ENCODE measurements at places on chromosomes 6 and 20. TPM values are rescaled to one million over a fixed set of nuclear protein-coding genes. Genes with fewer than 3 reads are reported as not detected.
A peak's percentile ranks its signal among the peaks of the same experiment; 100 is the strongest.

Gene RBBP8NL
- 8.7 TPM for total RNA-seq

DNA sequence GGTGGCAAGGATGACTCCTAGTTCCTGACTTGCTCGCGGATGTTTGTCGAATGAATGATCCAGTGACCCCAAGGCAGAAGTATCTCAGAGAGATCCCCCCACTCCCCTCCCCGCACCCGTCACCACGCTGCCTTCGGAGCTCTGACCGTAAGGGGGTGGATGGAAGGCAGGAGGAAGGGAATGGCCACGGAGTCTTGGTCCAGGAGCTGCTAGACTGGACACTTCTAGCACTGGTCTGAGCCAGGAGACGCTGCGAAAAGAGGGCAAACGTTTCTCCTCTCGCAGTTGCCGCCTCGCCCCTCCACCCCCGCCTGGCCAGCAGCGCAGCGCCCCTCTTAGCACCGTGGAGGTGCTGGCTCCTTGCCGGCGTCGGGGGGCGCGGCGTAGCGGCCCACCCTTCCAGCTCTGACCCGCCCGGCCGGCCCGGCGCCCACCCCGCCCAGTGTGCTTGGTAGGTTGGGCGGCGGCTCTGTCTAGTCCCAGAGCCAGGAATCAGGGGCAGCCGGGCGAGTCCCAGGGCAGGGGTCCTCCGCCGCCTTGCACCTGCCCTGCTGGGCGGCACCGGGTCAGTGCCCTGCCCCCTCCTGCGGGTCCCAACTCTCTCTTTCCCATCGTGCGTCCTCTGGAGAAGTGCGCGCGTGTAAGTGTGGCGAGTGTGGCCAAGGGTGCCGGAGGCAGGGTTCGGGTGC, 2.4 kb upstream of the DBNDD2 start:
- peak overlapping the region; percentile 63 for H3K27ac ChIP-seq
- H3K36me3 ChIP-seq = 0 out of 2 replicates have a peak, but pooled peaks cover 18% of the 10 kb centered on the region
- DNase-seq = peak; percentile 36
- no peaks in the 10 kb centered on the region for H3K27me3 ChIP-seq
- H3K4me1 ChIP-seq = peaks cover 10% of the 10 kb centered on the region
- H3K4me3 ChIP-seq = peak overlapping the region; percentile 96

DNA sequence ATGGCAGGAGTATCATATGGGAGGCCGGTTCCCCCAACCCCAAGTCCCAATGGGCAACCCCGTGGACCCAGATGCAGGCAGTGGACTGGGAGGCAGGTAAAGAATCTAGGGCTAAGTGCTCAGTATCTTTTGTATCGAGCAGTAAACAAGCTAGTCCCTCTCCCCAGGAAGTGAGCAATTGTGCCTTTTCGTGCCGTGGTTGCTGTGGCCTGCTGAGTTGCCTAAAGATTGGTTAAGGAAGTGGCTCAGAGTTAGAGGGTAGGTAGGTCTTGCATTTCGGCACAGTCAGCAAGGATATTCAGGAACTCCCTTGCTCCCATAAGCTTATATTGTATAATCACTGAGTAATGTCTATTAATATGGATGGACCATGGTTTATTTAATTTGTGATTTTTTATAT, 1.3 kb upstream of the DNAH8 start:
- no peak overlapping the region for H3K4me3 ChIP-seq
- H3K36me3 ChIP-seq = no peaks in the 10 kb centered on the region
- no peak for DNase-seq
- H3K27me3 ChIP-seq = no peaks in the 10 kb centered on the region
- no peak overlapping the region for H3K27ac ChIP-seq

DNA sequence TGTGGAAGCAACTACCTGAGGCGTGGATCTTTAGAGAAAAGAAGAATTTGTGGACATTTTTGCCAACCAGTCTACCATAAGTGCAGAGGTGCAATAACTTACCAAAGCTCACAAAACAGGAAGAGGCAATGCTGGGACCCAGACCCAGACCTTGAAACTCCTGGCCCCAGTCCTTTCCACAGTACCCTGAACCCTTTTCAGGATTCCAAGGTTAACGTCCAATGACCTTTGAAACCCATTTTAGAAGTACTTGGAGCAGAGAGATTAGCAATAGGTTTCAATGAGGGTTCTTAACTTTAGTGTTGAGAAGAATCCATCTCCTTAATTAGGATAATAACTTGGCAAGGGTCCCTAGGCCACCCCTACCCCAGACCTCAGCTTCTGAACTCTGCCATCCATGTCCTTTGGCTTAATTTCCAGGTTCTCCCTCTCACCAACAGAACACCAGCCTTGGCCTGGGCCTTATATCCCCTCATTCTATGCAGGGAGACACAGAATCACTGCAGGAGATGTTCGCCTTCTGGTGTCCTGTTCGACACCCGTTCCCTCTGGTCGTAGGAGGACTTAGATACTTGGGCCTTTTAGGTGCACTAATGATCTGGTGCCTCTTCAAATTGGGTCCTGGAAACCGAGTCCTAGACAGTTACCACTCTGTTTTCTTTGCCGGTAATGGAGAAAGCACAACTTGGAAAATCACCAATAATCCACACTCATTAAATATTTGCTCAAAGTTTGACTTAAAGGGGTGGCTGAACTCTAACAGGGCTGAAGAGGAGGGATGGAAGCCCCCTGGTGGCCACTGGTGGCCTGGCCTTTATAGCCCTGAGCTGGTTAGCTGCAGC, 40.6 kb downstream of the ISM1 start:
- no peak for DNase-seq
- no peak overlapping the region for H3K27ac ChIP-seq
- no peak overlapping the region for H3K4me3 ChIP-seq
- no peaks in the 10 kb centered on the region for H3K36me3 ChIP-seq
- H3K4me1 ChIP-seq = no peaks in the 10 kb centered on the region
- no peaks in the 10 kb centered on the region for H3K27me3 ChIP-seq

GRCh38 chr20:17228624-17229061, 1.8 kb downstream of the PCSK2 start:
- H3K4me3 ChIP-seq = no peak overlapping the region
- H3K27me3 ChIP-seq = peaks cover 47% of the 10 kb centered on the region
- no peaks in the 10 kb centered on the region for H3K4me1 ChIP-seq
- no peaks in the 10 kb centered on the region for H3K36me3 ChIP-seq

- H3K27me3 ChIP-seq = no peaks in the 10 kb centered on the region
- H3K4me1 ChIP-seq = peaks cover 50% of the 10 kb centered on the region
- H3K4me3 ChIP-seq = no peak overlapping the region
These were observed 44.9 kb downstream of the ADAT2 start for GRCh38 chr6:143405373-143406154.

Gene DOK5
- not detected for total RNA-seq

Gene NKX2-4
- not detected for total RNA-seq

GRCh38 chr6:101011186-101011585, 130.1 kb upstream of the ASCC3 start:
- no peaks in the 10 kb centered on the region for H3K27me3 ChIP-seq
- H3K36me3 ChIP-seq = no peaks in the 10 kb centered on the region
- peak overlapping the region; percentile 19 for H3K4me3 ChIP-seq
- peak; percentile 30 for DNase-seq
- no peak overlapping the region for H3K27ac ChIP-seq

Gene NRSN2
- 16.5 TPM for total RNA-seq

- H3K27ac ChIP-seq = no peak overlapping the region
- DNase-seq = no peak
- H3K27me3 ChIP-seq = no peaks in the 10 kb centered on the region
- H3K36me3 ChIP-seq = no peaks in the 10 kb centered on the region
These were observed 21.9 kb downstream of the ADGB start for GRCh38 chr6:146620655-146621054.

DNA sequence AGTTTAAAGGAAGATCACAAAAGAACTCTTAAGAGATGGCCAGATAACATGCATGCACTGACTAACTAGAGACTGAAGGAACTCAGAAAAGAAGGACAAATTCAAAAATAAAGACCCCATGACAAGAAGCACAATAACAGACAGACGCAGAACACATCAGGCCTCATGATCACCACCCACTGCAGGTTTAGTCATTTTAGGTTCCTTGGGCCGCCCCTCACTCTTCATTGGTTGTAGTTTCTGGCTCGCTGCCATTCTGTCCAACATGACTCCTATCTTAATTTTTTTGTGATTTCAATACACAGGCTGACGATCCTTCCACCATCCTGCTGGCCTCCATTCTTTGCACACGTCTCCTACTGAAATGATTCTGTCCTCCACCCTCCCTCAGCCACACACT, 21.6 kb downstream of the STX7 start:
- no peaks in the 10 kb centered on the region for H3K36me3 ChIP-seq
- no peaks in the 10 kb centered on the region for H3K27me3 ChIP-seq
- DNase-seq = no peak
- no peaks in the 10 kb centered on the region for H3K4me1 ChIP-seq
- no peak overlapping the region for H3K27ac ChIP-seq

Gene TRIM10
- not detected for total RNA-seq

DNA sequence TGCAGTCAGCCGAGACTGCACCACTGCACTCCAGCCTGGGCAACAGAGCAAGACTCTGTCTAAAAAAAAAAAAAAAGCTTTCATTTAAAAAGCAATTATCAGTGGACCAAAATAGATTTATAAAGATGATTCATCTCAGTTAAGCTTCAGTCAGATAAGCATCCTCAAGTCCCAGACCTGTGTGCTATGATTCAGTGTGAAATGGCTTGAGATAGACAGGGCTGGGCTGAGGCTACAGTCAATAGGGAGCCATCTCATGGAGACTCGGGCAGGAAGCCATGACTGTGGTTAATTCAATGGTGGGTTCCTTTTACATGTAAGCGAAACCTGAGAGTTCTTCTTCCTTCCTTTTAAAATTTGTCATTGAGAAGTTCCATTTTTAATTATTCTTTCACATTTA, 276.0 kb downstream of the TFAP2A start:
- peaks cover 12% of the 10 kb centered on the region for H3K4me1 ChIP-seq
- no peak overlapping the region for H3K4me3 ChIP-seq
- H3K36me3 ChIP-seq = no peaks in the 10 kb centered on the region
- DNase-seq = no peak

Gene LAMA4
- total RNA-seq = 58.3 TPM

DNA sequence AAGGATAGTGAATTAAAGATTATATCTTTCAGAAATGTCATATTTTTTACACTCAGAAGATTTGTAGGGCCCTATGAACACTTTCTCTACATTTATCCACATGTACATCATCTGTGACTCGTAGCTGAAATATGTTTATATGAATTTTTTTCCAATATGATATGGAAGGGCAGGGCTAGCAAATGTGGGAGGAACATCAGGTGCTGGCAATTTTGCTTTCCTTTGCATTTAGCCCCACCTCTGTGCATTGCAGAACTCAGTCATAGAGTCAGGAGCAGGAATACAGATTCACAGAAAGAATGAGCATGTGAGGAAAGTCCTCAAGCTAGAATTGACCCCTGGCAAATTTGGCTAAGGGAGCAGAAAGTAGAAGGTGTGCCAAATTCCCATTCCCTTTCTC, 129.9 kb downstream of the CRYBG1 start:
- peaks cover 38% of the 10 kb centered on the region for H3K4me1 ChIP-seq
- no peaks in the 10 kb centered on the region for H3K36me3 ChIP-seq
- H3K27me3 ChIP-seq = no peaks in the 10 kb centered on the region
- H3K27ac ChIP-seq = peak overlapping the region; percentile 87
- DNase-seq = peak; percentile 86
- H3K4me3 ChIP-seq = no peak overlapping the region

DNA sequence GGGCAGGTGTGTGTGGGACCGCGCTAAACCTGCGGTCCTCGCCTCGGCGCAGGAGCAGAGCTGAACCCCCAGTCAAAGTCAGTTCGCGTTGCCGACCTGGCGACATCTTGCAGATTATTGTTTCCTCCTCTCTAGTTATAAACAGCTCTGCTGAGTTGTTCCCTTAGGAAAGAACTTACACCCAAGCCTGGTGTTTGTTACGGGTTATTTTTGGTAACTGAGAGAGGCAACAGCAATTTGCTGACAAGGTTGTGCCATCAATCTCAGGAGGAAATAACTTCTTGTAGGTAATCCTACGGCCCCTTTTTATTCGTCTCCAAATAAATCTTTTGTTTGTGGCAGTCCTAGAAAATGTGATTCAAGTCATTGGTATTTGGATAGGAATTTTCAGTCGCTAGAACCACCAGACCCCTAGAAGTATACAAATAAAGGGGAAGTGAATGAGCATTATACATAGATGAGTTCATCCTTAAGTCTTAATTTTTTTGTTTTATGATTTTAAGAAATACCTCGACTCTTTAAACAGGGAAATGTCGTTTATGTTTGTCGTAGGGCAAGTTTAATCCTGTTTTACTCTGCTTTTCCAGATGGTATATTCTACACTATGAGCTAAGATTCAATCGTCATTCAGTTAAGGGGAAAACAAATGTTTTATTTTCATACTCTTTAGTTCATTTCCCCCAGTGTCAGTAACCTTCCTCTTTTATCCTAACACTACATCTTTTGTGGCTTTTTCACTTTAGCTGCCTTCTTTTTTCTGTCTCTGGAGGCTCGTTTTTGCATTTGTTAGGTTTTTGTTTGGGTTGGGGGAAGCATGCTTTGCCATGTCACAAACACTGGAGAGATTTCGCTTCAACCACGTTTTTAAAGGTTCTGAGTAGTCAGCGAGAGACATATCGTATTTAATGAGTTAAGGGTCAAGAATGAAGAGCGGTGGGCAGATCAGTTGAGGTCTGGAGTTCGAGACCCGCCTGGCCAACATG, 1.2 kb downstream of the PM20D2 start:
- peaks cover 9% of the 10 kb centered on the region for H3K36me3 ChIP-seq
- peak; percentile 45 for DNase-seq
- H3K27me3 ChIP-seq = no peaks in the 10 kb centered on the region
- H3K4me1 ChIP-seq = peaks cover 31% of the 10 kb centered on the region
- H3K27ac ChIP-seq = peak overlapping the region; percentile 85
- peak overlapping the region; percentile 80 for H3K4me3 ChIP-seq

DNA sequence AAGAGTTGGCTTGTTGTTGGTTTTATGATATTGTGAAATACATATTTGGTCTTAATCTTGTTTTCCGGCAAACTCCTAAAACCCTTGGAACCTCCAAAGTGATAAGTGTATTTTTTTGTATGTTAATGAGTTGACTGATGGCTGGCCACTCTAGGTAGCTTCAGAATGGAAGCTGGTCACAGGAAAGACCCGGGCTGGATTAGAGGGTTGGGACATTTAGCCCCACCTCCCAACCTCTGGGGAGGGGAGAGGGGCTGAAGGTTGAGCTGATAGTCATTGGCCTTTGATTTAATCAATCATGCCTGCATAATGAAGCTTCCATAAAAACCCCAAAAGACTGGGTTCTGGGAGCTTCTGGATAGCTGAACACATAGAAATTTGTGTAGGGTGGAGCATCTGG, 42.7 kb downstream of the SASH1 start:
- no peak overlapping the region for H3K4me3 ChIP-seq
- no peaks in the 10 kb centered on the region for H3K36me3 ChIP-seq
- H3K4me1 ChIP-seq = no peaks in the 10 kb centered on the region
- H3K27me3 ChIP-seq = no peaks in the 10 kb centered on the region

- no peak overlapping the region for H3K4me3 ChIP-seq
- no peaks in the 10 kb centered on the region for H3K4me1 ChIP-seq
- no peaks in the 10 kb centered on the region for H3K36me3 ChIP-seq
- H3K27ac ChIP-seq = no peak overlapping the region
These were observed 517.0 kb downstream of the LMBRD1 start for GRCh38 chr6:69279805-69280204.
